ENCODE measurements at places on chromosomes 5 and 9.

GRCh38 chr5:90557391-90557790, 1.2 kb upstream of the ADGRV1 start:
- no peak for DNase-seq

GRCh38 chr5:103993031-103993430, 430.4 kb upstream of the NUDT12 start:
- DNase-seq, result no peak

DNA sequence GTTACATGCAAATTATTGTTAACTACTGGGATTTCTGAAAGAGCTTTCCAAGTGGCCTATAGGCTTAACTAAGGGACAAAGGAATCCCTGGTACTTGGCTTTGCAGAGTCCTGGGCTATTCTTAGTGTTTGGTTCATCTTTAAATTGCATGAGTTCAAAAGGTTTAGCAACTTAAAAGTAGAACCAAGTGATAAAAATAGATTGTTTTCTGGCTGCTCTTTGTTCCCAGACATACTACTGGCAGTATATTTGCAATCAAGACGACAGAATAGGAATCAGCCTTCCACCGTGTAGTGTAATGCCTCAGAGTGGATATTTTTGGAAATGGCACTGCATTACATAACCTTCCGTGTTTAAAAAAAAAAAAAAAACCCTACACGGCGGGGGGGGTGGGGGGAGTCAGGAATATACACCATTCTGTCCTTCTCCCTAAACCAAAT, 1.0 kb downstream of the NREP start:
- no peak for DNase-seq

GRCh38 chr5:161311965-161312364, 234.6 kb downstream of the GABRB2 start:
- no peak for DNase-seq

DNA sequence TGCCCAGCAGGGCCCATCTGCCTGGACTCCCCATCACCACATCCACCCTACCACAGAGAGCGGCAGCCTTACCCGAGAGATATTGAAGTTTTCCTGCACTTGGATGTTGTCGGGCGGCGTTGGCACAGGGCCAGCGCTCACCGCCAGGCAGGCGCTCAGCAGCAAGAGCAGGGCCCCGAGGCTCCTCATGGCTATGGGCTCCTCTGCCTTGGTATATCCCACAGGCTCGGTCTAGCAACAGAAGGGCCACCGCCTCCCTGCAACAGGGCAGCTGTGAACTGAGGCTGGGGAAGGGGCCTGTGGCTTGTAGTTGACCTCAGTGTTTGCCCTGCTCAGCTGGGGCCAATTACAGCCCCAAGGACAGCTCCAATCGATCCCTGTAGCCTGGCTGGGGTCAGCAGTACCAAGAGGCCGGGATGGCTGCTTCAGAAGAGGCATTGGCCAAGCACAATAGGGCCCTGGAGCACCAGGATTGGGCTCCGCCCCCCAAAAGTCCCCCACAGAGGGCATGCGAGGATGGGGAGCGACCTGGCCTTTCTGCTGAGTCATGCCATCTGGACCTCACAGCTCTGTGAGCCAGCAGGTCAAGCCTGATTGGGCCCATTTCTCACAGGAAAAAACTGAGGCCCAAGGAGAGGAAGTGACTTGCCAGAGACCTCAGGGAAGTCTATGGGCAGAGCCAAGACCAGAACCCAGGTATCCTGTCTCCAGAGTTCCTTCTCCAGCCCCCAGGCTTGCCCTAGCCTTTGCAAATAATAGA, at the start of gene AMBP:
Gene AMBP, minus strand, starts transcription at position 280 of the 760 bp plus-strand sequence. Its CDS starts 91 bp downstream, at position 189.
- DNase-seq, result no peak

DNA sequence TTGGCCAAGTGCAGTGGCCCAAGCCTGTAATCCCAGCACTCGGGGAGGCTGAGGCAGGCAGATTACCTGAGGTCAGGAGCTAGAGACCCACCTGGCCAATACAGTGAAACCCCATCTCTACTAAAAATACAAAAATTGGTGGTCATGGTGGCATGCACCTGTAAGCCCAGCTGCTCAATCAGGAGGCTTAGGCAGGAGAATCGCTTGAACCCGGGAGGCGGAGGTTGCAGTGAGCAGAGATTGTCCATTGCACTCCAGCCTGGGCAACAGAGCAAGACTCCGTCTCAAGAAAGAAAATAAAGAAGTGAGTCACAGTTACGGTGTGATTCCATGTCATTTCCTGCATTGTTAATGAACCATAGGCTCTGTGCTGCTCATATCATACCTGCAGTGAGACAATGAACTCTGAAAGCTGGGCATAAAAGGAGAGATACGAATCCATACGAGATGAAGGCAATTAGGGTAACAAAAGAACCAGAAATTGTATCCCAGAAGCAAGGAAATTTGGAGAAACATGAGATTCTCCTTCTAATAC, 44.6 kb downstream of the TIMD4 start:
- DNase-seq, result no peak

- DNase-seq, result no peak
These were observed 20.8 kb downstream of the SH3PXD2B start for GRCh38 chr5:172433513-172433912.

DNA sequence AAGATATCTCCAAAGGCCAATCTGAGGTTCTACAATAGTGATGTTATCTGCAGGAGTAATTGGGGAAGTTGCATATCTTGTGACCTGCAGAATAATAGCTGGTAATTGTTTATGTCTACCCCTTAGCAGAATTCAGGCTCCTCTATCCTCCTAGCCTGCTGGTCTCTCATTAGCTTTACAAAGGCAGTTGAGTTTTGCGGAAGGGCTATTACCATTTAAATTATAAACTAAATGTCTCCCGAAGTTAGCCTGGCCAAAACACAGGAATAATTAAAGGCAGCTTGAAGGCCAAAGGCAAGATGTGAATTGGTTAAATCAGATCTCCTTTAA, 168.7 kb downstream of the TTC39B start:
- no peak for DNase-seq

GRCh38 chr9:104304925-104305324, 199.1 kb upstream of the OR13F1 start:
- no peak for DNase-seq

DNA sequence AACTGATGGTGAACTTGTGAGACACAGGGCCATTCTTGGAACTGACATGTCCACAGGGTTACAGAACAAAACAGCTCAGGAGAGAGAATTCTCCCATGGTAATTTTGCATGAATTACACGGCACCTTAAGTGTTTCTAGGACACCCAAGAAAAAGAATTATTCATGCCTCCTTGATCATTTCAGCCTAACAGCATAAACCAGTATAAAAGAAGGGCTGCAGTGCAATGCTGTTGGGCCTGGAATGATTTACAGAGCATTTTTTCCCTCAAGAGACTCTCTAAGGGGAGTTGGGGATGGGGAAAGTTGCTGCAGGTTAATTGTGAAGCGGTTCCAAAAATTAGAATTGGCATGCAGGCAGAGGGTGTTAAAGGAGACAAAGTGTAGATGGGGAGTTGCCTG, 136.4 kb upstream of the FBXL7 start:
- DNase-seq, result no peak

DNA sequence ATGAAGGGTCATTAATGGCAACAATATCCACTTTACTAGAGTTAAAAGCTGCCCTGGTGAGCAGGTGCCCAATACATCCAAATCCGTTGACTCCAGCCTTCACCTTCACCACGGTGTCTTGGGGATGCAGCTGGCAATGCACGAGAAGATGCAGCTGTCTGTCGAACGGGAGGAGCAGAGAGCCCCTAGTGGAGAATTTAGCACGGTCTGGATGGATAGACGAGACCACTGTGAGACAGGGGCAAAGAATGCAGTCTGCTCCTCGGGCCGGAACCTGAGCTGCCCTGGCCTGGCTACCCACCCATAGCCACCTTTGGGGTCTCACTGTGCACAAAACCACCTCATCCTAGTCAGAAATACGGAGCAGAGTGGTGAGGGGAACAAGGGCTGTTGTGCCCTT, 35.1 kb downstream of the ADRA1B start:
- DNase-seq, result no peak

- DNase-seq, result no peak
These were observed 5.6 kb downstream of the S1PR3 start for GRCh38 chr9:88996921-88997235.

- no peak for DNase-seq
These were observed 283.6 kb downstream of the ELAVL2 start for GRCh38 chr9:23542438-23542837.

DNA sequence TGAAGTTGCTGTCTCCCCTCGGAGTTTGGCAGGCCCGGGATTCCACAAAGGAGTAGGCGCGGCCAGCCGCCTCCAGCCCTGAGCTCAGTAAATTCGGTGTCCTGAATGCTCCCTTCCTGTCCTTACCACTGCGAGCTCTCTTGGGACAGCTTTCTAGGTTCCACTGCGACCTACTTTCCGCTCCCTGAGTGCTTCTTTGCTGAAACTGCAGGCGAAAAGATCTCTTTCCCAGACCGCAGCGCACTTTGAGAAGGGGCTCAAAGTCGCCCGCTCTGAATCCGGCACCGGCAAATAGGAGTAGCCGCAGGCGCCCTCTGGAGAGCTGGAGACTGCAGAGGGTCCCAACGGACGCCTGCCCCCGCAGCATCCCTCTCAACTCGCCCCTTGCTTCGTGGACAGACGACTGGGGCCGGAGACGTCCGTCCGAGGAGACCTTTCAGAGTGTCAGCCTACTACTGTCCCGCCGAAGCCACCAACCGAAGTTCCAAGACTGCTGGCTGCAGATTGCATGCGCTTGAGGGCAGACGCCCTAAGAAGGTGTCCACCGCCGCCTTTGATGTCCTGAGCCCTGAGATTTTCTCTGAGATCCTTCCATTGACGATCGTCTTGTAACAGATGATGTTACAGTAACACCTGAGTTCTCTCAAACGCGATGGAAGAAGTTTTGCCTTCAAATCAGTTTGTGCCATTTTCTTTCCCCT, 96.0 kb downstream of the ANXA2R start:
- no peak for DNase-seq

DNA sequence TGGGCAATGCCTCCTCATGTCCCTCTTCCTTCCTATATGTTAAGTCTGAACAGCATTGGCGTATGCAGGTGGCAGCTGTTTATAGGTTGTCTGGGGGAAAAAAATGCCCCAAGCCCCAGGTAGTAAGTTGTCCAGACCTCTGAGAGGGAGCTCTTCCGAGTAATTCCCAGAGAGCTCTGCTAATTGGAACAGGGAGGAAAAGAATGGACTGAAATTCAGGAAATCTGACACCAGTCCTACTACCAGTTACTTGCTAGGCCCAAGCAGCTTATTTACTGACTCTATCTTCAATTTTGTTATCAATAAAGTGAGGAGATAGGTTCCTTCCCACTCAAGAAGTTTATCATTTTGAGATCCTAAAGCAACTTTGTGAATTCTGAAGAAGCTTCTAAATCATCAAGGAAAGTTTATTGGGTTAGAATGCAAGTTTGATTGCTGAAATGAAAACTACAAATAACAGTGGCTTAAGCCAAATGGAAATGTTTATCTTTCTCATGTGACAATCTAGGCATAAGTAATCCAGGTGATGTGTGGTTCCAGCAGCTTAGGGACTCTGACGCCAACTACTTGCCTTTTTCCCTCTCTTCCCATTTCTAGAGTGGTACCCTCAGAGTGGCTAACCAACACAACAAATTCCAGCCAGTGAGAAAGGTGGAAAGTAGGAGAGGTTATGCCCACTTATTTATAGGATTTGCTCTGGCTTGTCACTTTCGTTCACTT, 5.6 kb downstream of the STK32A start:
- DNase-seq, result no peak

- peak; percentile 35 for DNase-seq
These were observed 53.0 kb downstream of the ERGIC1 start for GRCh38 chr5:172886974-172887501.

DNA sequence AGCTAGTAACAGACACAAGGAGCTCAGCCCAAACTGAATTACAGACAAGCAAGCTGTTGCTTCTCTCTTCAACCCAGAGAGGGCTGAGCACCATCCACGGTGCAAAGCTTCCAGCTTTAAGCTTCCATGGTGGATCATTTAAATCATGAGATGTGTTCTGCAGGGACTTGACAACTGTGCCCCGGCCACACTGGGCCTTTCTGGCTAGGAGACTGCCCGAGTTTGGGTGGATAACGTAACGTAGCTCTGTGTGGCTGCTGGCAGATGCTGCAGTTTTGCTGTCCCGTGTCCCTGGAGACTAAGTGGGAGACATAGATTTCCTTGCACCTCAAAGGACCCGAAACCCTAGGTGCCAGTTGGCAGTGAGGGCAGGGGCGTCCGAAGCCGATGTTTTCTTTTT, 234.0 kb downstream of the IRX2 start:
- no peak for DNase-seq

GRCh38 chr5:138968601-138969000, 93.5 kb upstream of the LRRTM2 start:
- no peak for DNase-seq

- no peak for DNase-seq
These were observed 17.5 kb upstream of the NDUFB6 start for GRCh38 chr9:32590476-32590875.

- no peak for DNase-seq
These were observed 360.6 kb downstream of the PLK2 start for GRCh38 chr5:58099257-58099656.

DNA sequence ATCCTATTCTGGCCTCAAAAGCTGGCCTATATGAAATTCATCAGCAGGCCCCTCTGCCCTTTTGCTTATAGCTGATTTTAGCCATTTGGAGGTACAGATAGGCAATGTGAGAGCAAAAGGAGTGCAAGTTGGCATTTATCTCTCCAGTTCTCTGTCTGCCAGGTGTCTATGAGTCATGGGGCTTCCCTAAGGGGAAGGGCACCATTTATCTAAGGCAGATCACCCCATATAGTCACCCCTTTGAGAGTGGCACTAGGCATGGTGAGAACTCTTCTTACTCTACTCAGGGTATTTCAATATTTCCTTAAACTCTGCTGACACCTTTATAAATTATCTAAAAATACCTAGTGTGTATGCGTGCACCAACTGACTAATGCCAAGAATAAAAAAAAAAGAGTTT, 314.7 kb upstream of the CDH6 start:
- DNase-seq, result no peak

- DNase-seq, result no peak
These were observed 494.5 kb upstream of the GRAMD2B start for GRCh38 chr5:125928663-125929062.

DNA sequence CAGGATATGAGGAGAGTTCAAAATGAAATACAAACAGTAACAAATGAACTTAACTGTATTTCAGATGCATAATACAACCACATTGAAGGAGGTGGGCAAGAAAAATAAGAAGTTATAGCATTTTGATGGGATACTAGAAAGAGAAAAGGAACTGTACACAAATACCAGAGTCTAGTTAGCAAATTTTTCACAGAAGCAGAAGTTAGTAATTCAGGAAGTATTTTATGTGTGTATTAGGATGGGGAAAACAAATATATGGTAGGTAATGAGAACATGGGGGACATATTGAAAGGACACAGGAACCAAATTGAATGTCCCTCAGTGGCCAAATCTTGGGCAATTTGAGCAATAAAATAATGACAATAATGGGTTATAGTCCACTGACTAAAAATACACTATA, 18.4 kb downstream of the GM2A start:
- DNase-seq, result no peak

- no peak for DNase-seq
These were observed 257.8 kb downstream of the KIAA0825 start for GRCh38 chr5:94360382-94361130.

- no peak for DNase-seq
These were observed 41.2 kb upstream of the RAPGEF1 start for GRCh38 chr9:131781069-131781468.

All from occipital lobe (tissue), 3 donors.